ENCODE measurements at places on chromosomes 7 and 10.

DNA sequence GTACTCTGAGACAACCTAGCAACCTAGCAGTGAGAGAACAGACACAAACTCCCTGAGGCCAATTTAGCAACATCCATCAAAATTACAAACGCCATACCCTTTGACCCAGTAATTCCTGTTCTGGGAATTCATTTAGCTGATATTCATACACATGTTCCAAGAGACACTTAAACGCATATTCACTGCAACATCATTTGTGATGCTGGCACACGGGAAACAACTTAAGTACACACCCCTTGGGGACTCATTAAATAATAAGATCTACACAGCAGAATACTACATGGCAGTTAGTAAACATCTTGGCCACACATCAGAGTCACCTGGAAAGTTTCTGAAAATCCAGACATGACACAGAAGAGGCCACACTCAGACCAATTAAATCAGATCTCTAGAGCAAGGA lies 17.6 kb downstream of the NUDCD3 start:
- no peak for DNase-seq

DNA sequence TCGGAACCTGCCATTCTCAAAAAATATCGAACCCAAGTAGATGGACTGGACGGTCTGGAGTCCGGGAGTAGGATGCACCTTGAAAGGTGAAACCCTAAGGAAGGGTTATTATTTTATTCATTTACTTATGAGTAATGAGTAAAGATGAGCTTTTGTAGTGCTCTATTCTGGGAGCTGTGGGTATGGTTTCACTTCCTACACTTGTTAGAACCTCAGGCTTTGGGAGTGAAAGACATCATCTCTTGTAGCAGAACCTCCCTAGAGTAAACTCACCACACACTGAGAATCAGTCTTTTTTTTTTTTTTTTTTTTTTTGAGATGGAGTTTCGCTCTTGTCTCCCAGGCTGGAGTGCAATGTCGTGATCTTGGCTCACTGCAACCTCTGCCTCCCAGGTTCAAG lies 389.4 kb upstream of the AUTS2 start:
- DNase-seq = no peak

GRCh38 chr7:106926892-106927291 lies 61.8 kb downstream of the PIK3CG start:
- DNase-seq = no peak

- no peak for DNase-seq
Measured at GRCh38 chr10:123149162-123149567, 1.2 kb downstream of the HMX2 start.

GRCh38 chr7:108127461-108127860 lies 2.7 kb downstream of the LAMB4 start:
- DNase-seq = no peak

DNA sequence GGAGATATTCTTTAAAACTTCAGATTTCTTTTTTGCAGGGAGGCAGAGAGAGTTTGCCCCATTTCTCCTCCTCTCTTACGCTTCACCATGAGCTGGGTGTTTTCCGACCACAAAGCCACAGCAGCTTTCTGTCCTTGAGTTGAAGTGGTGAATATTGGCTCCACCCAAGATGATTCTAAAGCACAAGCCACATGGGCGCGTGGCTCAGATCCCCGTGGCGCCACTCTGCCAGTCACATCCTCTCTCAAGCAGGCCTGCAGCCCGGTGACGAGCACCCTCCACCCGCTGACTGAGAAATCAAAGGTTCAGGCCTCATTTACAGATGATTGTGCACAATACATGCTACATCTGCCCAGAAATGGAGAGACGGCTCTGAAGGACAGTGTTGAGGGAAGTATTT lies 27.6 kb upstream of the RNF32 start:
- no peak for DNase-seq

Data from left lung (tissue), 14 donors.